ENCODE measurements at places on chromosomes 2 and 18.

DNA sequence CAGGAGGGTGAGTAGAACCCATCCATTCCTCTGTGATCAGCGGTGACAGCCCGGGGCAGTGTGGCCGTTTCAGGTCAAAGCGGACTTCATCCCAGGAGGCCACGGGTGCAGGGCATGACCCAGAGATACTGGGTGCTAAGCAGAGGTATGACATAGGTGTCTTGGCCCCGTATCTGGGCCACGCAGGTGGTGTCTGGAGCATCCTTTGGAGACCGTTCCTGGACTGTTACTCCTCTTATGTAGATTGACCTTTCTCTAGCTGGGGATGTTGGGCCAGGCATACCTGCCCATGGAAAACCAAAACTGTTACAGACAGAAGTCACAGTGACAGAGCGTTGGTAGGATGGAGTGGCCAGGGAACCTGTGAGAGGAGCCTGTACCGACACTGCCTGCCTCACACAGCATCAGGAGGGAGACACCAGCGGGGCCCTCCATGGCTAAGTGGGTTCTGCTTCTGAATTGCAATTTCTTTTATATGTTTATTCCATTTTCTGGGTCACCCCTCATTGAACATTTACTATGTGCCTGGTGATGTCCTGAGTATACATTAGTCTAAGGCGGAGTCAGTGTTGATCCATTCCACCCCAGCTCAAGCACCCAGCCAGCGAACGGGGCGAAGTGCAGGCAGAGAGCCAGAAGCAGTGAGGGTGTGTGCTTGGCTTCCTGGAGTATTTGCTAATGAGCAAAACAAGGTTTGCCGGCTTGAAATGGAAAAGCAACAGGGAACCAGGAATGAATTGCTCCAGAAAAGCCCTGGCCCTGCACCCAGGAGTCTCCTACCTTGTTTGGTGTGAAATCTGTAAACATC is 141.7 kb downstream of the SH3RF3 start:
- no peak for DNase-seq

DNA sequence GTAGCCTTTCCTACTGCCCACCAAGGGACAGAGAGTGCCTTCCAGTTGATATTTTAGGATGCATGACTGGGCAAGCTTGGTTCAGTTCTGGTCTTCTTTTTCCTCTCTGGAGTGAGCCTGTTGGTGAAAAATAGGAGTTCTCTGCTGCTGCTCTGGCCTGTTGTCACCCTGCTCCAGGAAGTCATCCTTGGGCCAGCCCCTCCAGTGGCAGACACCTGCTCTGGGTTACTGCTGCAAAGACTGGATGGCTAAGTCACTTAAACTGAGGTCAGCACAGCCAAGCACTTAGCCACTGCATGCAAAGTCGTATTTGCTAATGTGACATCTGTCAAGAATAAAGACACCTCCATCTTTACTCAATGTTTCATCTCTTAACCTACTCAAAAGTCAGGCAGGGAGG is 219.6 kb upstream of the ID2 start:
- DNase-seq: no peak

- DNase-seq: no peak
Observed at GRCh38 chr2:143635302-143635701, 506.1 kb downstream of the ARHGAP15 start.

- DNase-seq: peak; percentile 42
Observed at GRCh38 chr2:236631281-236631855, 61.7 kb downstream of the ACKR3 start.

DNA sequence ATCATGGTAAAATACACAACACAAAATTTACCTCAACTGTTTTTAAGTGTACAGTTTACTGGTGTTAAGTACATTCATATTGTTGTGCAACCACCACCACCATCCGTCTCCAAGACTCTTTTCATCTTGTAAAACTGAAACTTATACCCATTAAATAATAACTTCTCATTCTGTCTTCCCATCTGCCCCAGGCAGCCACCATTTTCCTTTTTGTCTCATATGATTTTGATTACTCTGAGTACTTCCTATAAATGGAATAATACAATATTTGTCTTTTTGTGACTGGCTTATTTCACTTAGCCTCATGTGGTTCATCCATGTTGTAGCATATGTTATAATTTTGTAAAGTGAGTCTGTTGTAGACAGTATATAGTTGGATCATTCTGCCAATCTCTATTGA is 82.7 kb downstream of the ALMS1 start:
- no peak for DNase-seq

DNA sequence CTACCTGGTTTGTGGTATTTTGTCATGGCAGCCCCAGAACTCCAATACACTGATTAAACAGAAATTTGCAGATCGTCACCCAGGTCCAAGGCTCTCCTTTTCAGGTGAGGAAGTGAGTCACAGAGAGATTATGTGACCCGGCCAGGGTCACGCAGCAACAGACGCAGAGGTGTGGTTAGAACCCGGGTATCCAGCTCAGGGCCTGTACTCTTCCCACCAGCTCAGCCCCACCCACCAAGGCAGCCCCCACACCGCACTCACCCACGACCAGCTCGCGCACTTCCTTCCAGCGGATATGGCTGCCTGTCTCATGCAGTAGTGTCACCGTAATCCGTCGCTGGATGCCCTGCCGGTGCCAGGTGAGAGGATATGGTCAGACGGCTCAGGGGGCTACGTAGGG is 48.1 kb downstream of the AQP12A start:
- DNase-seq: no peak

GRCh38 chr2:10477443-10478297 is 29.5 kb upstream of the ODC1 start:
- peak; percentile 32 for DNase-seq

DNA sequence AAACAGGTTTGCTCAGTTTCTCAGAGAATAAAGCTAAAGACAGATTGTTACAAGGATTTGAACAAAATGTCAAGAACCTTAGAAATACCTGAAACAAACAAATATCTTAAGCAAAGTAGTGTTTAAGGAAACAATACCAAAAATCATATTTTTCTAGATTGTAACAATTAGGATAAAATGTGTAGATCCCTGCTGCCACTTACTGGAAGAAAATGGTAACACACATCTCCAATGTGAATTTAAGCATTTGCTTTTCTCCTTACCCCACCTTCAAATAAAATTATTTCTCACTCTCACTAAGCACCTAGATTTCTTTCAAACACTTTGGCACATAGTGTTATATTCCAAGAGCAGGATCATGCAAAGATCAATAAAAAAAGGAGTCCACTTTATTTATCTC is 34.9 kb downstream of the SUCLG1 start:
- DNase-seq: no peak

GRCh38 chr2:66478731-66479316 is 43.9 kb downstream of the MEIS1 start:
- DNase-seq: no peak

GRCh38 chr2:56117764-56118163 is 66.0 kb upstream of the CCDC85A start:
- no peak for DNase-seq

DNA sequence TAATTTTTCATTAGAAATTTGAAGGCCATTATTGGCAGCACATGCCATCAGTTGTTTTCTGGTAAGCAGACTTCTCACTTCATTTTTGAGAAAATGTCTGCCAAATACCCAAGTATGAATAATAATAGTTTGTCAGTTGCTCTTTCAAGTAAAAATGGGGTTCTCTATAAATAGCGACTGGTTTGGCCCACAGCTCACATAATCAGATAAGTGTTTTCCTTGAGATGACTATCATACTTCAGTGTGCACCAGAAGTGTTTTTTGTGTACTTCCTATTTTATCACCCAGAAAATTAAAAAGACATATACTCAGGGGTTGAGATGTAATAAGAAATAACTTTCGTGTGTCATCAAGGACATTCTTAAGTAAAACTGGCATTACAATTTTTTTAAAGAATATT is 147.1 kb downstream of the PHLPP1 start:
- no peak for DNase-seq

GRCh38 chr18:14031053-14031452 is 101.2 kb downstream of the ZNF519 start:
- no peak for DNase-seq

DNA sequence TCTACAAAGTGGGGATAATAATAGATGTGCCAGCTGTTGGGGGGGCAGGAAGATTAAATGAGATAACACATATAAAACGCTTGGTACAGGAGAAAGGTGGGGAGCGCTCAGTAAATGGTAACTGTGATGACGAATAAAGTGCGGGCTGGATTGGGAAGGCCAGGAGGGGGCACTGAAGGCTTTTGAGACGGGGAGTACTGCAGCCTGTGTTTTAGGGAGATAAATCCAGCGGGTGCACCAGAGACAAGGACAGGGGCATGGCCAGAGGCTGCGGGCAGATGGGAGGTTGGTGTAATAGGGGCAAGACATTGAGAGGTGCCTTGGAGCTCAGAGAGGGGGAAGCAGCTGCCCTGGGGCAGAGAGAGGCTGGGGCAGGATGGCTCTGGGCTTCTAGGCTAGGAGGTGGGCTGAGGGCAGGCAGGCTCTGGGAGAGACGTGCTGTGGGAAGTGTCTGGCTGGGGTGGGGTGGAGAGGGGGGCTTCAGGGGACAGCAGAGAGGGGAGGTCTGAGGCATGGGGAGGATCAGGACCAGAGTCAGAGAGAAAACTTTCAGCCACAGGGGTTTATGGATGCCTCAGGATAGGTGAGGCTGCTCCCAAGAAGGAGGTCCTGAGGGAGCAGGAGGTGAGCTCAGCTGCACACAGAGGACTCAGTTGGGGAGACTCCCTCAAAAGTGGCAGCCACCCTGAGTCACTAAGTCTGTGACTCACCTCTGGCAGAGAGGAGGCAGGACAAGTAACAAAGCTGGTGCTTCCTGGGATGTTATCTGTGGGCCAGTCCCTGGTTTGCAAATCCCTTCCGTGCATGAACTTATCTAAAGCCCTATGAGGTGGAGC is 18.8 kb downstream of the TEX44 start:
- DNase-seq: no peak

- no peak for DNase-seq
Observed at GRCh38 chr2:190380962-190381412, 27.2 kb upstream of the MFSD6 start.

GRCh38 chr2:225920621-225921220 is 521.2 kb downstream of the NYAP2 start:
- no peak for DNase-seq

DNA sequence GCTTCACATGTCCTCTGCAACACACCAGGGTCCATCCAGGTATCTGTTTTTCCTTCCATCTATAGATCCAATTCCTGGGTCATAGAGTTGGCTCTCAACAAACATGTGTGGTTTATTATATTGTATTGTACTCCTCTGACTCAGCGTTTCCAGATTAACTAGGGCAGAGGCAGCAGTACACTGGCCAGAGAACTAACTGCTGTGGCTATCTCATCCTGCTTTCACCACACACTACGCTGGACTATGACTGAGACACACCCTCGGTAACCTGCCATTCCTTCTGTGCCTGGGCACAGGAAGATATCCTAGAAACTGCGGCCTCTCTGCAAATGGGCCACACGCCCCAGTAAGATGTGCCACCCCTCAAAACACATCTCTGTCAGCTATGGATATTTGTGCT is 159.8 kb upstream of the STK17B start:
- DNase-seq: no peak

- peak; percentile 67 for DNase-seq
Observed at GRCh38 chr2:85230679-85231467, 96.9 kb downstream of the TGOLN2 start.

DNA sequence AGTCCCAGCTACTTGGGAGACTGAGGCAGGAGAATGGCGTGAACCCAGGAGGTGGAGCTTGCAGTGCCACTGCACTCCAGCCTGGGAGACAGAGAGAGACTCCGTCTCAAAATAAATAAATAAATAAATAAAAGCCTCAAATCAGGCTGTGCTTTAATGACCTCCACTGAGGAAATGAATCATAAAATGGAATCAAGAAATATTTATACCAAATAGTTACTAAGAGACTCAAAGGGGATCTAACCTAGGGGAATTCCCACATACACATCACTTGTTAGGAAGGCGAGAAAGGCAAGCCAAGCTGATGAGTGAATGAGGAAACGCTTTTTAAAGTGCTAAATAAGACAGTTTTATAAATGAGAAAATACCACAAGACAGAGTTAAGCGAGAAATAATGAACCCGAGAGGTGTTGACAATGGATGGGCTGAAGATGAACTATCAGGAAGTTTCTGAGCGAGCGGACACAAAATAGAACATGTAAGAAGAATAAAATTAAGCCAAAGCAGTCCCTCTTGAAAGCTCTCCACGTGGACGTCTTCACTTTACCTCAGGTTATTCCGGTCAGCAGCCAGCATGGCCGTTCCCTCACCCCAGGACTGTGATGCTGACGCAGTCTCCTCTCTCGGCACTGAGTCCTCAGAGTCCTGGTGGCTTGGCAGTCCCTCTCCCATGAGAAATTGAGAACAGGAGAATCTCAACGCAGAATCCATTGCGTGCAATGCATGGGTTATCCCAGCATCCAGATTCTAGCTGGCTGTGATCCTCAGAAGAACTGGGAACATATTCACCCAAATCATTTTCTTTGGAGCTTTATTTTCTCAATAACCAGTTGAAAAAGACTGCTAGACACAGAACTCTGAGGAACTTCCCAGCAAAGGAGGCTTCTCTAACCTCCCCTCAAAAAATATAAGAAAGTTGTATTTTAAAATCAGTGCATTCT is 22.3 kb downstream of the PXDN start:
- DNase-seq: no peak

GRCh38 chr18:57141208-57142129 is 5.4 kb upstream of the BOD1L2 start:
- no peak for DNase-seq

GRCh38 chr2:235621736-235622135 is 127.9 kb downstream of the AGAP1 start:
- no peak for DNase-seq

DNA sequence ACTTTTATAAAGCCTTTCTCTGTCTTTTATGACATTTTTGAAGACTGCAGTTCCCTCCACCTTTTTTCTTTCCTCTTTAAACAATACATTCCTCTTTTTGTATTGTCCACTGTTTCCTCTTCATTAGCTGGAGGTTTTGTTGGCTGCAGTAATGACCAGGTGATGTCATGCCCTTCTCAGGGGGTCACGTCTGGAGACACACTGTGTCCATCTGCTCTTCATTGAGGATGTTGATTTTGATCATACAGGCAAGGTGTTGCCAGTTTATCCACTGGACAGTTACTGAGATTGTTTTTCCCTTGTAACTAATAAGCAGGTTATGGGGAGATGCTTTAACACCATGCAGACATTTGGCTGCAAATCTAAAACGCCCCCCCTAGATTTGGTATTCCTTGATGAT is 19.8 kb downstream of the ZNF407 start:
- no peak for DNase-seq

DNA sequence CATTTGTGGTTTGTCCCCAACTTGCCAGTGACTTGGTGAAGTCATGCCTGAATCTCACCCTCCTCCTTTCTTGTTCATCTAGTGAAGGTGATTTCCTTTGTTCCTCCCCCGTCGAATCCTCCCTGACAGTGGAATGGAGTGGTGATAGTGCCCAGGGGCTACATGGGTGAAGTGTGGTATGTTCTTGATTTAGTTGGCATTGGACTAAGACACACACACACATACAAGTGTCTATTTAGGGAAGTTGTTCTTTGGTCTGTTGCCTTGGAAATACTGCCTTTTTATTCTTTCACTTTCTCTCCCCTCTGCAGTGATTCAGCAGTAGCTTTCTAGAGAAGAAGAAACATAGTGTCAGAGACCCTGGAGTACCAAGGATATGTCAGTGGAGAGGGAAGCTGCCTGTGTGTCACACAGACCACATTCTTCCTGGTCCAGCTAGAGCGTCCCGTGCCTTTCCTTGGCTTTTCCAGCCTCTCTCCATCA is 10.9 kb downstream of the INPP4A start:
- no peak for DNase-seq

GRCh38 chr2:36698993-36699392 is 2.5 kb downstream of the VIT start:
- no peak for DNase-seq

GRCh38 chr2:45993476-45993991 is 303.7 kb upstream of the EPAS1 start:
- DNase-seq: no peak

- DNase-seq: no peak
Observed at GRCh38 chr18:28504066-28504465, 327.1 kb upstream of the CDH2 start.

Data from right forelimb (tissue), 1 donor.